Fibroblast of upper back skin (primary cell): ENCODE measurements at places on chromosomes 4 and X.

- DNase-seq: peak; percentile 79
These were observed 103.4 kb downstream of the PDE5A start for GRCh38 chr4:119525005-119525749.

DNA sequence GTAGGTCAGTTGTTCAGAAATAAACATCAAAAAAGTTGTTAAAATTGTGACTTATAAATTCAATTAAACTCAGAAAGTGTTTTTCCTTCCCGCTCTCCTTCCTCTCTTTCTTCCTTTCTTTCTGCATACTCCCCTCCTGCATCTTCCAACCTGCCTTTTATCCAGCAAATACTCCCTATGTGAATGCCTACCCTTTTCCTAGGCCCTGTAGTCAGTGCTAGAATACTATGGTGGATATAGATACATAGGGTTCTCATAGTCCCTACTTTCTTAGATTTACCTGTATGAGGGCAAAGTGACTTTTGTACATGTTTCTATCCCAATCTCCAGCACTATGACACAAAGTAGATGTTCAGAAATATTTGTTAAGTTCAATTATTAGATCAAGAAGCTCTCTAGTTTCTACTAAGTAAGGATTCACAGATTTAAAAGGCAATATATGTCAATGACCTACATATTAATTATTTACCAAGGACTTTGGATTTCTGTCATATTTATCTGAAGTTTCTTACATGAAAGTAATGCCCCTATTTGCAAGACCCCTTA lies 732 bp downstream of the SULT1E1 start:
- DNase-seq: no peak

DNA sequence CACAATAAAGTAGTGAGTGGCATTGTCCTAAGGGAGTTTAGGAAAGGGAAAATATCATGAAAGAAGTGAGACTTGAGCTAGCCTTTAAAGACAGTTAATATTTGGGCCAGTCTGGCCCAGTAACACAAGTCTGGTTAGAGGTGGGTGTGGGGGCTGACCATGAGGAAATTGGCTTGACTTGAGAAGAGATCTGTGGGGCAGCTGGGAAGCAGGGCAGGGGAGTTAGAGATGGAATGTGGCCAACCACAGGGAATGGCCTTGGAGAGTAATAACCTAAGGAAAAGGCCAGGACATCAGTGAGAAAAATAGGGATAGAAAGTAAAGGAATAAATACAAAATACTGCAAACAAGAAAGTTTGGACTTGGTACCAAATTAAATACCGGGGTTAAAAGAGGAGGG lies 71.3 kb downstream of the CLCN5 start:
- DNase-seq: no peak

DNA sequence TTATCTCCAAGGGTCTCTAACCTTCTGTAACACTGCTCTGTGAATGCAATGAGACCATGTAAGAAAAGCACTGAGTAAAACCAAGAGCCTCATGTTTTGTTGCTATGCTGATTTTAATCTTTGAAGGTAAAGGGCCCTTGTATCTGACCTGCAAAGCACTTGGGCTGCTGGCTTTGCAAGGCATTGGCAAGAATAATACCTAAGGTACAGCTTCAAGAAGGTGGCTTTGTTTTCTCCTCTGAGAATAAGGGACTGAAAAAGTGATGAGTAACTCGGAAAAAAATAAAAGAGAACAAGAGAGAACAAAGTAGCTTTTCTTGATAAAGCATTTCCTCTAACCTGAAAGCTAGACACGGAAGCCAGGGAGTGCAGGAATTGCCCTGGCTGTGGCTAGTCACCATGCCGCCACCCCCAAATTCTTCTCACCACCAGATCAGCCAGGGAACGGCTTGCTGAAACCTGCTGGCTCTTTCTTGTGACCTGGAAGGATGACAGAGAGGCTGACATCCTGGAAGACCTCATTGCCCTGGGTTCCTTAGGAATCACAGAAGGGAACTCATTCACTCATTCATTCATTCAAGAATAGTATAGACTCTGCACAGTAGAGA lies 41.8 kb upstream of the HS3ST1 start:
- no peak for DNase-seq

GRCh38 chrX:119411959-119412358 lies 12.8 kb downstream of the SLC25A43 start:
- DNase-seq: no peak

- no peak for DNase-seq
These were observed 227.6 kb downstream of the GALNTL6 start for GRCh38 chr4:172040766-172041165.

- DNase-seq: no peak
These were observed 54.7 kb downstream of the OTC start for GRCh38 chrX:38407126-38407525.

GRCh38 chr4:23937173-23937572 lies 47.3 kb upstream of the PPARGC1A start:
- DNase-seq: peak; percentile 54

GRCh38 chrX:128992107-128992971 lies 531.0 kb downstream of the SMARCA1 start:
- DNase-seq: no peak

DNA sequence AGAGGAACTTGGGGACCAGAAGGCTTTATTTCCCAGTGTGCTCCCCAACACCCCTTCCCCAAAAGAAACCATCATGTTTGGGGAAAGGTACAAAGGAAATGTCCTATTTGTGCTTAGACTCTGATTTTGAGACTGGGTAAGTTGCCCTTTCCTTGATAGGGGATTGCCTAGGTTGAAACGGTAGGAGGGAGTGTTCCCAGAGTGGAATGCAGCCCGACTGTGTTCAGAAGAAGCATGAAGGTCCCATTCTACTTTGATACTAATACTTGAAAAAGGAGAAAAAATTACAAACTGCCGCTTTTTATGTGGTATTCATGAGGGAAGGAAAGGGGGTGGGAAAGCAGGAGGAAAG lies 32.4 kb upstream of the TMEM131L start:
- no peak for DNase-seq

GRCh38 chr4:3128976-3129375 lies 54.5 kb downstream of the HTT start:
- DNase-seq: peak; percentile 14

DNA sequence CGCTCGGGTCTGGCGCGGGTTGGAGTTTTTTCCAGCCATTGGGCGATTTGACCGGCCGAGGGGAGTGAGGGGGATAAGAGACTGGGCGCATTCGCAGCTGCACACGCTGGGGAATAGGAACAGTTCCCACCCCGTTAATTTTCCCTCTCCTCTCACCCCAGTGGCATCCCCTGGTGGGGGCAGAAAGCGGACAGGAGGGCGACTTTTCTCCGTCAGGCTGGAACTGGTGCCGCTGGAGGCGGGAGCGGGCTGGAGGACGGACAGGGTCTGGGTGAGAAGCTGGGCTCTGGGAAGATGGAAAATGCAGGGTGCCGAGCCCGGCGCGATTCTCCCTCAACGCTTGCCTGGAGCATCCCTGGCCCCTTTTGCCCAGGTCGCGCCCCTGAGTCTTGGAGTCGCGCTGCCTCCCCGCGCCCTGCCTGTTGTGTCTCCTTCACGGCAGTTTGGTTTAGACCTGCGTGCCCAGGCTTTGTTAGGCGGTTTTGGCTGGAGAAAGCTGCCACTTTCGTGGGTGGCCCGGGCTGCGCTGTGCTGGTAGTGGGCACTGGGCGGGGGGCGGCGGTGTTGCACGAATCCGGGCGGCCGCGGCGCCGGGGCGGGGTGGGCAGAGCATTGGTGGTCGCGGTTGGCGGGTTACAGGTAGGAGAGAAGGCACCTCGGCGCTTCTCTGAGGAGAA lies 2.0 kb downstream of the ADGRL3 start:
- no peak for DNase-seq

- DNase-seq: no peak
These were observed 10.2 kb upstream of the STK32B start for GRCh38 chr4:5040856-5041620.

- no peak for DNase-seq
These were observed 7.5 kb downstream of the GATA1 start for GRCh38 chrX:48793935-48794334.

- DNase-seq: no peak
These were observed 7.2 kb downstream of the PRDM5 start for GRCh38 chr4:120915336-120915735.

- no peak for DNase-seq
These were observed 750.3 kb downstream of the ARAP2 start for GRCh38 chr4:35493977-35494376.

- DNase-seq: peak; percentile 85
These were observed 84.5 kb upstream of the MAML3 start for GRCh38 chr4:140238351-140239056.

GRCh38 chr4:79987401-79987800 lies 85.6 kb downstream of the ANTXR2 start:
- DNase-seq: no peak

- DNase-seq: peak; percentile 76
These were observed 68.3 kb downstream of the LARP7 start for GRCh38 chr4:112704991-112705845.

DNA sequence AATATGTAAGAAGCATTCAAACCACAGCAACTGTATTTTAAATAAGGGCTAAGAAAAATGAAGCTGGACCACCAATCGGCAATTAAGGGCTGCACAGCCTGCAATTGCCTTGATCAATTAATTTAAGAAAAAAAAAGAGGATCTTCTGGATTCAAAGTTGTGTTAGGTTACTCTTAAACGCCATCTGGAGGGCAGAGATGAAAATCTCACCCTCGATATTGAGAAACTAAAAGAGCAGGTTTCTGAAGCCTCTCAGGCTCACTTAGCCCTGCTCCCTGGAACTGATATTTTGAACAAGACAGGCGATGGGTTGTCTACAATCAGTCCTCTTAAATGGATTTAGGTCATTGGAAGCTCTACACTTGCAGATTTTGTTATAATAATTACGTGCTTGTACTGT lies 579.4 kb downstream of the GRXCR1 start:
- no peak for DNase-seq

DNA sequence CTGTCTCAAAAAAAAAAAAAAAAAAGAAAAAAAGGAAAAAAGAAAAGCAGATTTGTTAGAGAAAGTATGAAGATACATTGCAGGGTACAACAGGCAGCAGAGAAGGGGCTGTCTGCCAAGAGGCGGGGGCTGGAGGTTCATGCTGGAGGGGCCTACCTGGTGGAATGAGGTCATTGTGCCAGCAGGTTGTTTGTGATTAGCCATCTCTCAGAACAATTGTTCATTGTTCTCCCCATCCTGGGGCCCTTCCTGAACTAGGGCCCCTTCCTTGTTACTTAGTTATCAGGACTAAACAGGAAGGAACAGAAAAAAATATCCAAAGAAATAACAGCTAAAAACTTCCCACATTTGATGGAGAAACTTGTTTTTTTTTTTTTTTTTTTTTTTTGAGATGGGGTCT lies 14.0 kb upstream of the GPKOW start:
- DNase-seq: no peak

GRCh38 chr4:25075851-25076250 lies 45.1 kb upstream of the LGI2 start:
- no peak for DNase-seq

DNA sequence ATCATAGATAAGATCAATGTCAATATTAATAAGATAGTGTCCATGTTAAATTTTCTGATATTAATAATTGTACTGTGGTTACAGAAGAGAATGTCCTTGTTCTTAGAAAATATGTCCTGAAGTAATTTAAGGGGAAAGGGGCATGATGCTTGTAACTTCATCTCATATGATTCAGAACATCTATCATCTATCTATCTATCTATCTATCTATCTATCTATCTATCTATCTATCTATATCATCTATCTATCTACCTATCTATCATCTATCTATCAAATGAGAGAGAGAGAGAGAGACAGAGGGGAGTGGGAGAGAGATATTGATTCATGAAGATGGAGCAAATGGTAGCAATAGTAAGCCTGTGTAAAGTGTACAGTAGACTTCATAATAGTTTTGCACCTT lies 124.8 kb upstream of the FAT1 start:
- DNase-seq: no peak

DNA sequence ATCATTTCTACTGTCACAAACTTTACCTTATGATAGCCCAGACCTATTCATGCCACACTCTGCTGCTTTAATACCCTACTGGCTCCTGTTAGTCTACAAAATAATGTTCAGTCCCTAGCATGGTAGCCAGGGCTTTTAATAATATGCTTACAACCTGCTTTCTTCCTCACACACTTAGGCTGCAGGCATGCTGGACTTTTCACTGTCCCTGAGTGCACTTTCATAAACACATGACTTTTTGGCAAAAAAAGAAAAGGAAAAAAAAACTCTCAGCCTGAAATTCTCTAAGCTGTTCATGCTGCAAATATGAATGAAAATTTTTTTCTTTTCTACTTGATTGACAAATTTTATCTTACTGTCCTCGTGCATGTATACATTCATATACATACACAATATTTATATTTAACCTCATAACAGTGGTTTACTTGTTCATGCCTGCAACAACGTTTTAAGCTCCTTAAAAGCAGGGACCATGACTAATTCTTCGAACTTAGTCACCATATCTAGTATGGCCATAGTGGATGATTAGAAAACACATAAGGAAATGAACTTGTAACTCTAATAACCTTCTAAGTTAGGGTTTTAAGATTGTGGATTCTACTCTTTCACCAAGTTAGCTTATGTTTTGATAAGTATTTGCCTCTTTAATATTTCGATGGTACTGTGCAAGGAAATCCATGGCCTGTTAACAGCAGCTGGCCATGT lies 229.5 kb downstream of the SPCS3 start:
- no peak for DNase-seq

- no peak for DNase-seq
These were observed at the start of gene DOK7 for GRCh38 chr4:3462790-3463415. Gene DOK7 (plus strand): TSS chr4:3463306. CDS start chr4:3463376, 70 bp downstream.

- no peak for DNase-seq
These were observed 9.5 kb downstream of the CLCN4 start for GRCh38 chrX:10166248-10166716.

GRCh38 chr4:48047896-48048295 lies 31.3 kb downstream of the NIPAL1 start:
- no peak for DNase-seq

- peak; percentile 32 for DNase-seq
These were observed 842.1 kb upstream of the HTR2C start for GRCh38 chrX:113741744-113742143.

- DNase-seq: no peak
These were observed 182.6 kb downstream of the STIM2 start for GRCh38 chr4:27043200-27043599.

GRCh38 chr4:97496298-97496873 lies 646.9 kb downstream of the STPG2 start:
- DNase-seq: no peak

- peak; percentile 70 for DNase-seq
These were observed 119.7 kb upstream of the RBPJ start for GRCh38 chr4:26201120-26201519.

DNA sequence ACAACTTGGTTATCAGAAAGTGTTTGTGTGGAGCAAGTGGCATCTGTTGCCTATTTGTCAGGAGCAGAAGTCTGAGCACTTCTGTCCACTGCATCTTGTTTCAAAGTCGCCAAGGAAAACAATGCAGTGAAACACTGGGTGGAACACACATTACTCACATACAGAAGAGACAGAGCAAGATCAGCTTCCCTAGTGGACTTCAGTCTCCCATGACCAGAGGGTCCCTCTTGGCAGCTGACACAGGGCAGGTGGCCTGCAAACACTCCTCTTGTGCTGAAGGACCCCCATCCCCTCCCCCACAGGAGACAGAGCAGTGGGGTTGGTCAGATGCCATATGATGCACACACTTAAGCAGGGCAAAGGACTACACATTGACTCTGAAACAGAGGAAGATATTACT lies 3.6 kb upstream of the BBS12 start:
- DNase-seq: no peak
